ENCODE measurements at places on chromosomes 12 and 14.
A peak's percentile ranks its signal among the peaks of the same experiment; 100 is the strongest.

- no peak for DNase-seq
These were observed 43.4 kb upstream of the NR2C1 start for GRCh38 chr12:95116773-95117172.

GRCh38 chr12:30582943-30583342 is 112.7 kb downstream of the IPO8 start:
- no peak for DNase-seq

GRCh38 chr14:22099942-22100763 is 426.5 kb upstream of the OR4E1 start:
- peak; percentile 23 for DNase-seq

DNA sequence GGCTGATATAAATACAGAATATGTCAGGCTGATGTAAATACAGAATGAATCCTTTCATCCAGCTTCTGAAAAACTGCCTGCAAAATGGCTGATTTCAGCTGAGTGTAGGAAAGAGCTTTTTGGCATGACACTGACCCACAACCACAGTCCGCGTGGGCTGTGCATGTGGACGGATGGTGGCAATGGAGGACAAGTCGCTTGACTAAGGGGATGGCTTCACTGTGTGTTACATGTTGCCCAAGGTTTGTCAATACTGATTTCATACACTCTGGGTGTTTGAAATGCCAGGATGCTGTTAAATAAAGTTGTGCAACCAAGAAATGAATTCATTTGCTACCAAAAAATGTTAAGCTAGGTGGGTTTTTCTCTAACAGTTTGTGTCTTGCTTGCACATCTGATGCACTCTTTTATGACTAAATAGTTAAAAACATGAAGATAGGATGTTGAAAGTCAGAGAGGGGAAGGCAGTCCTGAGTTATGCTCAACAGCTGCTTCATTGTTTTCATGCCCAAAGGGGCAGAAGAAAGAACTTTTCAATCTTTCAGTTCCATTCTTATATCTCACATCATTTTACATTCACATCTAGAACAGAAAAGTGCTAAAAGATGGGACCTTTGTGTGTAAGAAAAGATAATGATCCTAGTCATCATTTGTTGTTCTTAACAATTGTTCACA is 36.5 kb upstream of the OVCH1 start:
- no peak for DNase-seq

- no peak for DNase-seq
These were observed 33.6 kb downstream of the CCDC91 start for GRCh38 chr12:28223858-28224257.

- no peak for DNase-seq
These were observed 12.4 kb downstream of the TTLL5 start for GRCh38 chr14:75673345-75674035.

DNA sequence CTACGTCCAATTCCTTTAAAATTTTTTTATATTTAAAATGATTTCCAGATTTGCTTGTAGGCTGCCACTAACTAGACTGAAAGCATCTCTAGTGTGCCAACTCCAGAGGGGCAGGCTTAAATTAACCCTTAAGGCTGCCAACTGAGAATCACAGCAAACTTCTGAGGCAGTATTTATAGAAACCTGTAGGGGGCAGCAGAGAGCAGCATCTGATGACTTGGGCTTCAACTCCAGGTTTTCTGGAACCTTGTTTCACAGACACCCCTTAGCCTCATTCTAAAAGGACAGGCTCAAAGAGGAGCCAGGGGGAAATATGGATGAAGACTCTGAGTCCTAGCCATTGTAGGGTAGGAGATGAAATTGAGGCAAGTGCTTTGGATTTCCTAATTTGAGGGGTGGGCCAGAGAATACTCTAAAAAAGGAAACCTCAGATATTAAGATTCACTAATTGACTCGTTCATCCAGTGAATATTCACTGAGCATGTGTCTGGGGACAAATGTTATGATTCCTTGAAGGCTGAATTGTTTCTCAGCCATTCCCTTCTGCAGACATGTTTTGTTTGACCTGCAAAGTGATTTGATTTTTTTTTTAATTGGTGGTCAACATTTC is 63.3 kb upstream of the HSPB8 start:
- DNase-seq = no peak

GRCh38 chr14:58151133-58152013 is 640 bp downstream of the ARMH4 start:
- DNase-seq = no peak

DNA sequence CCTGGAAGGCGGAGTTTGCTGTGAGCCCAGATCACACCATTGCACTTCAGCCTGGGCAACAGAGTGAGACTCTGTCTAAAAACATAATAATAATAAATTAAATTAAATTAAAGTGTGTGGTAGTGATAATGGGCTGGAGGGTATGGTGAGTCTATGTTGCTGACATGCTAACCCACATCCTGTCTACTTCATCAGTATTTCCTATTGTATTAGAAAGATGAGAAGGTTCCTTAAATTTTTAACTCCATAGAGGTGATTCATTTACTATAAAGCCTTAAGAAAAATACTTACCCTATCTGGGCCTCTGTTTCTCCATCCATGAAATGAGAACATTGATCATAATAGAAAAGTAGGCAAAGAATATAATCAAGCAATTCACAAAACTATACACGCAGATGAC is 280.5 kb downstream of the FBXL14 start:
- no peak for DNase-seq

DNA sequence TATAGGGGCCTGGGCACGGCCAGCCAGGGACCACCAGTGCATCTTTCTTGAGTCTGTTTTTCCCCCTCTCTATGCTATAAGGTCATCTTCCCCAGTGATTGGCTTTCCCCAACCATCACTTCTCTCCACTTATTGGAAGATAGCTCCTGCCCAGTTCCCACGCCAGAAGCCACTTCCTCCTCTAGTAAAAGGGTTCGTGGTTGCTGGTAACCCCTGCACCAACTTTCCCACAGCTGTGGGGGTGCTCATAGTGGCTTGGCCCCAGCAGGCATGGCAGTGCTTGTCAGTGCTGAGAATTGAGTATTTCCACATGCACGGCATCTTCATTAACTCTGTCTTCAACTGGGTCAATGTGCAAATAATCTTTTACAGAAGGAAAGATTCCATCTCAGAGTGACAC is 215.4 kb downstream of the FOXN3 start:
- DNase-seq = no peak

GRCh38 chr12:104121001-104121400 is 17.0 kb downstream of the NFYB start:
- no peak for DNase-seq

GRCh38 chr12:83106873-83107272 is 420.2 kb downstream of the TMTC2 start:
- DNase-seq = no peak

Data from activated T-cell treated with anti-CD3 and anti-CD28 coated beads for 48 hours (primary cell).